Iris pigment epithelial cell (primary cell): ENCODE measurements at places on chromosomes 3 and 15.

DNA sequence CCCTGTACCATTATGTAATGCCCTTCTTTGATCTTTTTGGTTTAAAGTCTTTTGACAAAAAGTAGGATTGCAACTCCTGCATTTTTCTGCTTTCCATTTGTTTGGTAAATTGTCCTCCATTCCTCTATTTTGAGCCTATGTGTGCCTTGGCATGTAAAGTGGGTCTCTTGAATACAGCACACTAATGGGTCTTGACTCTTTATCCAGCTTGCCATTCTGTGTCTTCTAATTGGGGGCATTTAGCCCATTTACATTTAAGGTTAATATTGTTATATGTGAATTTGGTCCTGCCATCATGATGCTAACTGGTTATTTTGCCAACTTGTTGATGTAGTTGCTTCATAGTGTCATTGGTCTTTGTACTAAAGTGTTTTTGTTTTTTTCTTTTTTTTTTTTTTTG lies 32.4 kb downstream of the CMC1 start:
- no peak for DNase-seq

- peak; percentile 17 for DNase-seq
Measured at GRCh38 chr15:90871139-90871715, 2.8 kb downstream of the FURIN start.

DNA sequence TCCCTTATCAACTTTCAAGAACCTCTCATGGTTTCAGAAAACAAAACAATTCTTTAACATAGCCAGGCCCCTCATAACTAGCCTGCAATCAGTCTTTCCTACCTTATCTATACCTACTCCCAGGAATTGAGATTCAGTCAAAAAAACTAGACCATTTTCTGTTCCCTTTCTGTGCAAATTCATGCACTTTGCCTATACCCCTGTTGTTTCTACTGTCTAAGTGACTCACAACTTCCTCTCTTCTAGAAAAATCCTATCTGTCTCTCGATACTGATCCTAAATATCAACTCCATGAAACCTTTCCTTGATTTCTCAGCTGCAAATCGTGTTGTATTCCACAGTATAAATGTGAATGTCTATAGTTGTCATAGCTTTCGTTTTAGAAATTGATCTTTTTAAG lies 10.9 kb upstream of the IL1RAP start:
- no peak for DNase-seq

- no peak for DNase-seq
Measured at GRCh38 chr3:122681284-122681973, 790 bp downstream of the PARP14 start.

DNA sequence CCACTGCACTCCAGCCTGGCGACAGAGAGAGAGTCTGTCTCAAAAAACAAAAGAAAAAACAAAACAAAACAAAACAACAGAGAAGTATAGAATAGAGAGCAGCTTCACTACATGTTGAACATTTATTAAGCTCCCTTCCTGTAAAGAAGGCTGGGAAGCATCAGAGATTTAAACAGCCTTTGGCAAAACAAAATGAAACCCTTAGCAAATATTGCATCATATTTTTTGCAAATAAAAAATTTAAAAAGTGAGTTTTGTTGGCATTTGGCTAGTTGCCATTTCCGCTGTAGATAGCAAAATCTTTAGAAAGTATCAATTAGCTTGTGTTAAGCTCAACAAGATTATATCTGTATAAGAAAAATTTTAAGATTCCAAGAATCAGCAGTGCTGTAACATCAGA lies 151.2 kb downstream of the SERPINI1 start:
- DNase-seq, result no peak

GRCh38 chr3:136708333-136708985 lies 43.7 kb downstream of the STAG1 start:
- DNase-seq, result peak; percentile 41

DNA sequence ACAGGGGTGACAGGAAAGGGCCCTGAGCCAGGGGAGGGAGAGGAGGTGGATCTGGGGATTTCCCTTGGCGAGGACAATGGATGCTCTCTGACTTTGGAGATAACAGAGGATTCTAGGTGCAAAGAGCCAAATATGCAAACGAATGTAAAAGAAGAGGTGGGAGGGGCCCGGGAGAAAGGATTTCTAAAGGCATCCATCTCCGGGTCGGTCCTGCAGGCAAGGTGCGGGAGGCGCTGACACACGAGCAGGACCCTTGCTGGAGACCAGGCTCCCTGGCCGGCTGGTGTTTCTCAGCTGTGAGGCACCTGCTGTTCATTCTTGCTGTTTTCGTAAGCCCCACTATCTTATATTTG lies 115.2 kb upstream of the TLE3 start:
- no peak for DNase-seq
